ENCODE measurements at places on chromosomes 12 and 14. TPM values are rescaled to one million over a fixed set of nuclear protein-coding genes. Genes with fewer than 3 reads are reported as not detected.

The METAP2 gene
- total RNA-seq = 104 TPM

The SCNN1A gene
- total RNA-seq = 0.18 TPM

The EGLN3 gene
- 3.1 TPM for total RNA-seq

The GAS2L3 gene
- total RNA-seq = 32.9 TPM

The OR4E2 gene
- total RNA-seq = not detected

DNA sequence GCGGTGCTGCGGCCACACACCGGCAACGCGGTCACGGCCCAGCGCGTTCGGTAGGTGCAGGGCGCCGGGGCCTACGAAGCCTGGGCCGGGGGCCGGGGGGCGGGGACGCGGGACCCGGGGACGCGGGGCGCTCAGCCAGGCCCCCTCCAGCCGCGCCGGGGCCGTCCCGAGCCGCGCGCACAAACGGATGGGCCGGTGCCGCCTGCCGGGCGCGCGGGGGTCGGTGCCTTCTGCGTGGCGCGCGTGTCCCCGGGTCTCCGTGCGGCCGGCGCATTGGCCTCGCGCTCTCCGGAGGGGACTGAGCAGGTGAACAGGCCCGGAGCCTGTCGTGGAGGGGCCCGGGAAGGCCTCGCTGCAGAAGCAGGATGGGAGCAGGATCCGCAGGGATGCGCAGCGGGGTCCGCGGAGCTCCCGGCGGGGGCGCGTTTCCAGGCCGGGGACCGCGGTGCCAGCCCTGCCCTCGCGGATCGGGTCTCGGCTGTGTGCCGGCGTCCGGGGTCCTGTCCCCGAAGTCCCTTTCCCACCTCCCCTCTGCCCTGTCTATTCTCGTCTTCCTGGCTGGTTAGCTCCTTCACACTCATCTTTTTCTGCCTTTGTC is 421 bp downstream of the GLT1D1 start:
- no peaks in the 10 kb centered on the region for H3K27me3 ChIP-seq
- no peak for DNase-seq
- H3K4me1 ChIP-seq = no peaks in the 10 kb centered on the region
- H3K36me3 ChIP-seq = no peaks in the 10 kb centered on the region

- no peak for DNase-seq
- no peaks in the 10 kb centered on the region for H3K27me3 ChIP-seq
- peaks cover 53% of the 10 kb centered on the region for H3K36me3 ChIP-seq
- H3K4me1 ChIP-seq = peaks cover 15% of the 10 kb centered on the region
- no peak overlapping the region for H3K27ac ChIP-seq
Observed at GRCh38 chr14:105247026-105247425, 1.3 kb upstream of the BTBD6 start.

- DNase-seq = no peak
- H3K27ac ChIP-seq = no peak overlapping the region
- H3K4me1 ChIP-seq = no peaks in the 10 kb centered on the region
- no peaks in the 10 kb centered on the region for H3K36me3 ChIP-seq
- H3K27me3 ChIP-seq = no peaks in the 10 kb centered on the region
- no peak overlapping the region for H3K4me3 ChIP-seq
Observed at GRCh38 chr12:24025153-24025798, 75.8 kb upstream of the SOX5 start.

GRCh38 chr12:111573476-111573875 is 25.6 kb downstream of the ATXN2 start:
- no peak for DNase-seq
- no peaks in the 10 kb centered on the region for H3K27me3 ChIP-seq
- no peak overlapping the region for H3K27ac ChIP-seq
- H3K4me3 ChIP-seq = no peak overlapping the region

DNA sequence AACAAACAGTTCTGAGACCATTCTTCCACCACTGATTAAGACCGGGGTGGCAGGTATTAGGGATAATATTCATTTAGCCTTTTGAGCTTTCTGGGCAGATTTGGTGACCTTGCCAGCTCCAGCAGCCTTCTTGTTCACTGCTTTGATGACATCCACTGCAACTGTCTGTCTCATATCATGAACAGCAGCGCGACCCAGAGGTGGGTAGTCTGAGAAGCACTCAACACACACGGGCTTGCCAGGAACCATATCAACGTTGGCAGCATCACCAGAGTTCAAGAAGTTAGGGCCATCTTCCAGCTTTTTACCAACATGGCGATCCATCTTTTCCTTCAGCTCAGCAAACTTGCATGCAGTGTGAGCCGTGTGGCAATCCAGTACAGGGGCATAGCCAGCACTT is 16.9 kb downstream of the AEBP2 start:
- H3K4me3 ChIP-seq = no peak overlapping the region
- H3K27ac ChIP-seq = no peak overlapping the region
- no peaks in the 10 kb centered on the region for H3K36me3 ChIP-seq
- DNase-seq = no peak

DNA sequence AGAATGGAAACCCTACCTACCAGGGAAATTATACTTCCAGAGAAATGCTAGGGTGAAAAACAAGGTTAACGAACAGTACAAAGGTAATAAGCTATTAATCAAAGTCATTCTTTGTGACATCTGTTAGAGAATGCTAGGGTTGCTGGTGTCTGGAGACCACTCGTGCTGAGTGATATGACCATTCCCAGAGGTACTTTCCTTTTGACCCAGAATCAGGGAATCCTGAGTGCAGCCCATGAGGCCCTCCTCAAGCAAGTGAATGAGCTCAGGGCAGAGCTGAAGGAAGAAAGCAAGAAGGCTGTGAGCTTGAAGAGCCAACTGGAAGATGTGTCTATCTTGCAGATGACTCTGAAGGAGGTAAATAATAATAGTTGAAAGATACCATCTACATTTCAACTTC is 31.7 kb downstream of the RPGRIP1 start:
- no peaks in the 10 kb centered on the region for H3K4me1 ChIP-seq
- H3K4me3 ChIP-seq = no peak overlapping the region
- H3K36me3 ChIP-seq = no peaks in the 10 kb centered on the region
- no peak for DNase-seq
- H3K27ac ChIP-seq = no peak overlapping the region
- H3K27me3 ChIP-seq = peaks cover 39% of the 10 kb centered on the region
